A549 treated with Hydrocortisone at 1 μM for 4 hours (cell line): ENCODE measurements at places on chromosomes 3 and 15. TPM values are rescaled to one million over a fixed set of nuclear protein-coding genes. Genes with fewer than 3 reads are reported as not detected.

Gene IL17RD
- 0.54 to 1.4 TPM (median 1.1 TPM) in 5 replicates for total RNA-seq

Gene CD86
- total RNA-seq: 0.05 TPM in 1 of 5 replicates, not detected in the others

Gene OXTR
- 9.0 to 11.6 TPM (median 9.7 TPM) in 5 replicates for total RNA-seq

Gene SLC28A2
- not detected in 5 replicates for total RNA-seq

Gene PTX3
- total RNA-seq: 0.78 to 1.8 TPM (median 1.4 TPM) in 5 replicates

Gene NR2E3
- total RNA-seq: 0.14 to 0.31 TPM (median 0.22 TPM) in 5 replicates

Gene EDC3
- 18.7 to 26.6 TPM (median 20.9 TPM) in 5 replicates for total RNA-seq

Gene GPR171
- total RNA-seq: not detected in 5 replicates

Gene CALML4
- total RNA-seq: 6.3 to 9.1 TPM (median 8.1 TPM) in 5 replicates

Gene GPR62
- not detected in 5 replicates for total RNA-seq

Gene AADACL2
- not detected in 5 replicates for total RNA-seq

Gene C3orf85
- total RNA-seq: not detected in 5 replicates

Gene ATP10A
- 7.7 to 10.0 TPM (median 8.5 TPM) in 5 replicates for total RNA-seq

Gene RAD51
- total RNA-seq: 17.6 to 20.1 TPM (median 18.0 TPM) in 5 replicates

Gene P2RY1
- 0.47 to 0.60 TPM (median 0.50 TPM) in 5 replicates for total RNA-seq

Gene SRGAP3
- total RNA-seq: 0.54 to 1.0 TPM (median 0.70 TPM) in 5 replicates

Gene ENTPD3
- 0.03 to 0.05 TPM (median 0.03 TPM) in 3 of 5 replicates, not detected in the others for total RNA-seq

Gene CLDN16
- 0.03 to 0.14 TPM (median 0.08 TPM) in 3 of 5 replicates, not detected in the others for total RNA-seq

Gene CTXN2
- 0.03 to 0.07 TPM in 2 of 5 replicates, not detected in the others for total RNA-seq

Gene ADCY5
- total RNA-seq: 0.36 to 0.54 TPM (median 0.45 TPM) in 5 replicates

Gene LSAMP
- total RNA-seq: 0.13 to 0.22 TPM (median 0.14 TPM) in 5 replicates

Gene SCN11A
- total RNA-seq: not detected in 5 replicates

Gene MYNN
- 8.7 to 10.7 TPM (median 9.5 TPM) in 5 replicates for total RNA-seq

Gene EFCAB12
- 0.68 to 1.2 TPM (median 1.0 TPM) in 5 replicates for total RNA-seq

Gene LACTB
- 25.1 to 41.0 TPM (median 28.5 TPM) in 5 replicates for total RNA-seq

Gene RBMS3
- 0.55 to 0.90 TPM (median 0.83 TPM) in 5 replicates for total RNA-seq

Gene IL5RA
- total RNA-seq: not detected in 5 replicates

Gene CCR4
- 0.03 to 0.07 TPM (median 0.05 TPM) in 5 replicates for total RNA-seq

Gene HCN4
- total RNA-seq: 0.28 to 0.42 TPM (median 0.31 TPM) in 5 replicates

Gene GP5
- total RNA-seq: not detected in 5 replicates

Gene GSK3B
- 22.7 to 30.1 TPM (median 27.0 TPM) in 5 replicates for total RNA-seq

Gene DENND6A
- 6.5 to 8.6 TPM (median 7.6 TPM) in 5 replicates for total RNA-seq

Gene C3orf20
- total RNA-seq: 0.08 TPM in 1 of 5 replicates, not detected in the others

Gene EIF3J
- 81.5 to 95.3 TPM (median 86.2 TPM) in 5 replicates for total RNA-seq

Gene DVL3
- 19.5 to 26.2 TPM (median 23.2 TPM) in 5 replicates for total RNA-seq

Gene B3GALNT1
- 0.10 to 0.27 TPM (median 0.23 TPM) in 5 replicates for total RNA-seq

Gene SIDT1
- total RNA-seq: 0.46 to 0.60 TPM (median 0.54 TPM) in 5 replicates

Gene MED12L
- 0.31 to 0.45 TPM (median 0.37 TPM) in 5 replicates for total RNA-seq

Gene MYO5A
- 18.7 to 33.6 TPM (median 25.1 TPM) in 5 replicates for total RNA-seq

Gene SLC2A2
- total RNA-seq: not detected in 5 replicates

Gene CLRN1
- total RNA-seq: not detected in 5 replicates

Gene SECISBP2L
- total RNA-seq: 5.3 to 10.8 TPM (median 7.9 TPM) in 5 replicates

Gene NOP10
- 454 to 578 TPM (median 540 TPM) in 5 replicates for total RNA-seq

Gene TERC
- 0.91 TPM in 1 of 5 replicates, not detected in the others for total RNA-seq

Gene RPS27L
- total RNA-seq: 289 to 445 TPM (median 401 TPM) in 5 replicates

Gene COL8A1
- total RNA-seq: not detected in 5 replicates

Gene KLHL40
- total RNA-seq: not detected in 5 replicates

Gene ZMYND10
- 0.79 to 1.7 TPM (median 1.1 TPM) in 5 replicates for total RNA-seq

Gene MYLK
- 13.0 to 23.4 TPM (median 13.8 TPM) in 5 replicates for total RNA-seq

Gene TM4SF4
- total RNA-seq: 26.3 to 42.5 TPM (median 36.9 TPM) in 5 replicates

Gene AHSG
- total RNA-seq: 0.09 to 0.13 TPM (median 0.12 TPM) in 4 of 5 replicates, not detected in the other

Gene C3orf80
- total RNA-seq: 1.0 to 1.4 TPM (median 1.1 TPM) in 5 replicates

Gene ADGRG7
- total RNA-seq: not detected in 5 replicates

Gene REC114
- not detected in 5 replicates for total RNA-seq

Gene SYNM
- total RNA-seq: 29.6 to 39.7 TPM (median 32.3 TPM) in 5 replicates

Gene FBN1
- 5.6 to 8.7 TPM (median 6.7 TPM) in 5 replicates for total RNA-seq
